ENCODE measurements at places on chromosomes 7 and 10.

GRCh38 chr10:130141878-130142277 is 5.7 kb downstream of the GLRX3 start:
- no peak for DNase-seq

- no peak for DNase-seq
Measured at GRCh38 chr7:37738321-37738720, 54.8 kb downstream of the GPR141 start.

GRCh38 chr10:13820119-13820963 is 233.6 kb downstream of the PRPF18 start:
- no peak for DNase-seq

- no peak for DNase-seq
Measured at GRCh38 chr10:106185951-106186350, 978.6 kb downstream of the SORCS1 start.

GRCh38 chr10:61795551-61795950 is 105.9 kb upstream of the ARID5B start:
- DNase-seq, result no peak

DNA sequence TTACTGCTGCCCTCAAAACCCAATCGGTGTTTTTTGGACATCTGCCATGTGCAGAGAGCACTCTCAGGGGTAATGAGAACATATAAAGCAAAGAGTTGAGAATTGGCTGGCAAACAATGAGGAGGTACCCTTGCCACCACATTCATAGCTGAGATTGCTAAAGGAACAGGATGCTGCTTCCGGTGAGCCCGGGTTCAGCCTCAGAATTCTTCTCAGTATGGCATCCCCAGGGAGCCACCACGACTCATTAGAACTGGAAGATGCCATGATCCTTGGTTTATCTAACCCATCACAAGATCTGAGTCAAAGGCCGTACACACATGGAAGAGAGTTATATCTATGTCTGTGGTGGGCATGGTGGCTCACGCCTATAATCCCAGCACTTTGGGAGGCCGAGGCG is 174.4 kb downstream of the ARID5B start:
- DNase-seq, result no peak
